KBM-7 (cell line): ENCODE measurements at places on chromosomes 16 and 17.

- no peak for DNase-seq
Observed at GRCh38 chr17:80173126-80173525, 3.3 kb downstream of the CARD14 start.

DNA sequence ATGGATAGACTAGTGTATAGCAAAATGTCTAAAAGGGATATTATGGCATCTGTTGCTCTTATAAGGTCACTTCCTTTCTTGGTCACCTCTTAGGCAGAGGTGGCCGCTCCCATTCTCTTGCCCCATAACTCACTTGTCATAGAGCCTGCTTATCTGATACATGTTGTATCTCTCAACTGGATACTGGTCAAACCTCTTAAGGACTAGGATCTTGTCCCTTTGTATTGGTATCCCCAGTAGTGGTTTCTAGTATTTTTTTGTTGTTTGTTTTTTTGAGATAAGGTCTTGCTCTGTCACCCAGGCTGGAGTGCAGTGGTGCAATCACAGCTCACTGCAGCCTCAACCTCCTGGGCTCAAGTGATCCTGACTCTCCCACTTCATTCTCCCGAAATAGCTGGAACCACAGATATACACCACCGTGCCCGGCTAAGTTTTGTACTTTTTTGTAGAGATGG lies 27.0 kb downstream of the ZSWIM7 start:
- no peak for DNase-seq

- DNase-seq, result no peak
Observed at GRCh38 chr17:49249292-49249794, 18.8 kb upstream of the PHOSPHO1 start.

DNA sequence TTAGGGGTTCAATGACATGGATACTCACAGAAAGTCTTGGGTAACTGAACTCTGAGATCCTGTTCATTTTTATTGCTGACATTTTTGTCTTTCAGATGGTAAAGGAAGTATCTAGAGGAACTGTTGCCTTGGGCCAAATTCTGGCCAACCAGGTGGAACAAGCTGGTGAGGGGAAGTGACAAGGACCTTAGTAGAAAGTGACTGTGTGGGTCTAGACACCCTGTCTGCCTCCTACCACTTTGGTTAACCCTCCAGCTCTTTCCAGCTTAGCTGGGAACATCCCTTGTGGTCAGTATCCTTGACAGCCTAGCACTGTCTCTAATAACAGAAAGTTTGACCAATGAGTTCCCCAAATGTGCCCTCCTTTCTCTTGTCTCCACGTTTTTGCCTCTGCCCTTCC lies 28.8 kb upstream of the PRKCB start:
- peak; percentile 38 for DNase-seq

GRCh38 chr16:50531359-50531758 lies 16.8 kb upstream of the NKD1 start:
- no peak for DNase-seq

- DNase-seq, result no peak
Observed at GRCh38 chr17:66240013-66240412, 10.8 kb upstream of the APOH start.

DNA sequence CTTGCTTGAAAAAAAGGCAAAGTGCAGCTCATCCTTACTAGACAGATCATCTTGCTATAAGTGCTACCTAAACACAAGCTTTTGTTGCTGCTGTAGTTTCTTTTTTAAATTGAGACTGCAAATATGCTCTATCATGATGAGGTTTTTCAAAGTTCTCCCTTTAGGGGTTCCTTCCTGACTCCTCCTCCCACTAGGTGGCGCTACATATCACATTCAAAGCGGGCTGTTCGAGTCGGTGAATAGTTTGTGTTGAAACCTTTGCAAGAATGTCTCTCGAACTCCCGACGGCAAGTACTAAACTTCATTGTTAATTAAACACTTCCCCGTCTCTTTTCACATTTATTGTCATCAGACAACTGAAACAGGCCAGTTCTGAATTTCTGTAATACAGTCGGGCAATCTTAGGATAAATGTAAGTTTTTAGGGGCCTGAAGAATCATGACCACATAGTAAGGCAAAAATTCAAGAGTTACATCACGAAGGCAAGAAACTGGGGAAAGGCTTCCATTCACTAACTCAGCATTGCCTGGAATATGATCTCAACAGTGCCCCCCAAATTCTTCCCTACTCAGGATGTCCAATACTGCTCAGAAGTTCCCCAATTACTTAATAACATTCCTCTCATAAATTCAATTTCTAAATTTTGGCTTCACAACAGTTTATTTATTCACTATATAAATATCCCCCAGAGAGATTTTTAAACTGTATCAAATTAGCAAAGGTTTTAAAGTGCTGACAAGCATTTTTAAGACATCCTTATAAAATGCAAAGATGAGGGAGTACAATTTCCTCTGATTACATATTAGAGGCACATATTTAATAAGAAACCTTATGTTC lies 6.7 kb downstream of the HS3ST3A1 start:
- DNase-seq, result peak; percentile 73

DNA sequence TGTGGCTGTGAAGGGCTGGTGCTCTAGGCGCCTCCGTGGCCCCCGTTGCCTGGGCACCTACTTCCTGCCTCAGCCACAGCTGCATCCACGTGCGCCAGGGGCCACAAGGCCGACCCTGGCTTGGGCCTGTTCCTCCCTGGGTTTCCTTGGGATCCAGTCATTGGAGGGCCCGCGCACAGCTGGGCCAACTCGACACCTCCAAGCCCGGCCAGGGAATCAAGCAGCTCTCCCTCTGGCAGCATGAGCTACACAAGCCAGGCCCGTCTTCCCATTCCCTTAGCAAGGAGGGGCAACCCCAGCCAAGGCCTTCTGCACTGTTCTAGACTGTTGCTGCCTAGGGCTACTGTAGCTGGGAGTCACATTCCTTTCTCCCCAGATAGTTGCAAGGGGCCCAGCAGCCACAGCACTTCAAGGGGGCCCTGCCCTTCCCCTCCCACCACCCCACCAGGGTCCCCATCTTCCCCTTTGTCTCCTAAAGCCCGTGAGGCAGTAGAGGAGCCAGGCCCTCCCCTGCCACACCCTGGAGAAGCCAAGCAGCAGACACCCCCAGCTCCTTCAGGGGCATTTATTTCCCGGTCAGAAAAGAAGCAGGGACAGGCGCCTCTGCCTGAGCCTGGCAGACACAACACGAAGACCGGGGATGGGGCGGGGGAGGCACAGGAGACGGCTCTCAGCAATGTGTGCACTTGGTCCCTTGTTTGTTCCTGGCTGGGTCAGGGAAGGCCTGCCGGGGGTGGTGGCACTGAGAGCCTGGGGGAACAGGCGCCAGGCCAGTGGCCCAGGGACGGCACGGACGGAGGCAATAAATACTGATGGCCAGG lies 3.8 kb downstream of the ARHGDIA start:
- peak; percentile 51 for DNase-seq

- peak; percentile 84 for DNase-seq
Observed at GRCh38 chr17:82863941-82864712, 24.3 kb upstream of the ZNF750 start.

- no peak for DNase-seq
Observed at GRCh38 chr16:8044796-8045195, 545.5 kb downstream of the TMEM114 start.

GRCh38 chr17:18925187-18925586 lies 26.8 kb upstream of the SLC5A10 start:
- no peak for DNase-seq

DNA sequence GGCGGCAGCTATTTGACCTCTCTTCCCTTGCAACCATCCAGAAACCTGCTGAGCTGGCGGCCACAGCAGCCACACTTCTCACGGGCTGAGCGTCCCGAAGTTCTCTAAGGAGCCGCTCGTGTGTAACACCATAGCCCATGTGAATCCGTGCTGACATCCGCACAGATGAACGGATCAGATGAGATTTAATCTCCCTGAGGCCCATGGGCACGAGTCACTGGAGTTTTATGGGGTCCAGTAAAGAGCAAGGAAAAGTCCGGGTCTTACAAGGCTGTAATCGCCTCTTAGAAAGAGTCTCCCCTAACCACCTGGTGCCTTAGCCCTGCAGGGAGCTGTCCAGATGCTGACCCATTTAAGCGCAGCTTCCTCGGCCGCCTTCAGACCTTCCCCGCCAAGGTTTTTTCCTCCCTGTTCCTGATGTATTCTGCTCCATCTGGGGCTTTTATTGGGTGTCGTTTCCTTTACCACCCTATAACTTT lies 5.5 kb upstream of the CACNG5 start:
- DNase-seq, result peak; percentile 50

GRCh38 chr16:51636920-51637769 lies 486.1 kb upstream of the SALL1 start:
- DNase-seq, result no peak

GRCh38 chr16:86396422-86396821 lies 113.9 kb upstream of the FOXF1 start:
- DNase-seq, result no peak

GRCh38 chr16:11994143-11995119 lies 17.9 kb downstream of the SNX29 start:
- peak; percentile 16 for DNase-seq

GRCh38 chr16:72936408-72936807 lies 111.5 kb downstream of the ZFHX3 start:
- DNase-seq, result no peak

DNA sequence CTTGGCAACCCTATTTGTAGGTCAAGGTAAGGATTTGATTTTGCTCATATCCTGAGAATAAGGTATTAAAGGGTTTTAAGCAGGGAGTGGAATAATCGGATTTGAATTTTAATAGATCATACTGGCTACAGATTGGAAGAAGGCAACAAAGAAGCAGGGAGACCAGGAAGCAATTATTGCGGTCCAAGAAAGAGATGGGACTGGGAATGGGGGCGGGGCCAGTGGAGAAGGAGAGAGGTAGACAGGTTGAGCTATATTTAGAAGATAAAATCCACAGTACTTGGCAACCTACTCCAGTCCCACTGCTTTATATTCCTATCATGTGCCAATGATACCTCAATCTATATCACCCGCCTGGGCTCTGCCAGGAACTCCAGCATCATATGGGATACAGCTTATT lies 5.8 kb upstream of the NOL11 start:
- no peak for DNase-seq

DNA sequence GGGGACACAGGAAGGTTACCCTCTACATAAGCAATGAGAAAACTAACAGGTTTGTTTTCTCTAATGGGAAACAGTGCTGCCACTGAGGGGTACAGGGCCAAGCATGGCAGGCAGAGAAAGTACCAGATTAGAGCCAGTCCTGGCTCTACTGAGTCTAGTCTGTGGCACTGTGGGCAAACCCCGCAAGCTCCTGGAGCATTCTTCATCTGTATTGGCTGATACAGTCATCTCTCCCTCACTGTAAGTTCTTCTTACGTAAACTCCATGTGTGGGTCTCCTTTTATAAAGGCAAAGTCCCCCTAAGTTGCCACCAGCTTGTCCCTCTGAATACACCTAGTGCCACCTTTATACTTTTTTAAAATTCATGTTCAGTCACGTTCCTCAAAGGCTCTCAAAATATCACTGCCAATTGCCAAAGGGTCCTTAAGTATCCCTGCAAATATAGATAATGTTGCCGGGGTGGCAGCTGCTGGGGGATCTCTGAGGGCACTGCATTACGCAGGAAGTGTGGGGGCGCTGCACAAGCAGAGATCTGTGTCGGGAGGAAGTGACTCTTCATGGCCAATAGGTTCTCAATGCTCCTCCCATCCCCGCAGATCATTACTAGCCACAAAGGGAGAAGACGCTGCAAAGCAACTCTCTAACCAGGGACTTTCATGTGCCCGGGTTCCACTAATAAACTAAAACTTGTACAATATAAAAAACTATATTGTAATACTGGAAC lies 18.8 kb downstream of the XPO6 start:
- peak; percentile 75 for DNase-seq

DNA sequence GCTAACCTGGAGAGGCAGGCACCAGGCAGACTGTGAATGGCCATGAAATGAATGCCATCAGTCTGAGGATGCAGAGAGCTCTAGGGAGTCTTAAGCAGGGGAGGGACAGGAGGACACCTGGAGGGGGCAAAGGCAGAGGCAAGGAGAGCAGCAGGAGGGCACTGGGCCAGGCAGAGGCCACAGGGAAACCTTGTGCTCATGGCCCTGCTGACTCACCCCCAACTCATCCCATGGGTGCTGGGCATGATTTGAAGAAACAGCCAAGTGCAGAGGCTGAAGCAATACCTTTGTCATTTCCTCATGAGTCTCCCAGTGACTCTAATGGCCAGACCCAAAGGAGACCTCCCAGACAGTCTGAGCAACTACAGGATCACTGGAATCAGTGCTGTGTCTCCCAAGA lies 141.4 kb downstream of the TMEM132E start:
- no peak for DNase-seq

GRCh38 chr16:68350813-68351350 lies 40.1 kb downstream of the PRMT7 start:
- DNase-seq, result no peak

GRCh38 chr16:85905110-85906095 lies 6.4 kb downstream of the IRF8 start:
- no peak for DNase-seq

- DNase-seq, result no peak
Observed at GRCh38 chr16:67773099-67773498, 33.3 kb downstream of the RANBP10 start.

DNA sequence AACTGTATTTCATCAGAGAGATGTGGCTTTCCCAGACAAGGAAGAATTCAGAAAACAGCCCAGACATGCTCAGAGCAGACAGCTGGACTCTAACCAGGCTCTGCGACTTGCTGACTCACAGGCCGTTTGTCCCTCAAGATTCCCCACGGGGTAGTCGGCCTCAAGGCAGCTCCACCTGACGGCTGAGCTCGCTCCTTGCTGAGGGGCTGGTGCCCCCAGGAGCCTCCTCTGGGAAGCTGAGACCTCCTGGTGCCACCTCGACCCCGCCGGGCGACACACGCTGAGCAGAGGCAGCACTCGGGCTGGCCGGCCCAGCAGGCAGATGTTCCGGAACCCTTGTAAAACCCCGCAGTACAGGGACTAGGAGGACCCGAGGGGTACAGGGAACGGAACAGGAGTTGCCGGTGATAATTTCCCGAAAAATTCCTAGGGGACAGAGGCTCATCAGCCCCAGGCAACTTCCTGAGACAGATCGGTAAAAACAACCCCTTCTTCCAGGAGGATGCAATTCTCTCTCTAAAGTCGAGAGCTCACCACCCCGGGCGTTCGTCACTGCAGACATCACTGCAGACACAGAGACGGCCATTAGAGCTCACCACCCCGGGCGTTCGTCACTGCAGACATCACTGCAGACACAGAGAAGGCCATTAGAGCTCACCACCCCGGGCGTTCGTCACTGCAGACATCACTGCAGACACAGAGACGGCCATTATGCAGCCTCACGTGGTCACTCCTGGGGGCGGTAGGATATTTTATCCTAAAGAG lies 19.9 kb downstream of the RPH3AL start:
- no peak for DNase-seq

DNA sequence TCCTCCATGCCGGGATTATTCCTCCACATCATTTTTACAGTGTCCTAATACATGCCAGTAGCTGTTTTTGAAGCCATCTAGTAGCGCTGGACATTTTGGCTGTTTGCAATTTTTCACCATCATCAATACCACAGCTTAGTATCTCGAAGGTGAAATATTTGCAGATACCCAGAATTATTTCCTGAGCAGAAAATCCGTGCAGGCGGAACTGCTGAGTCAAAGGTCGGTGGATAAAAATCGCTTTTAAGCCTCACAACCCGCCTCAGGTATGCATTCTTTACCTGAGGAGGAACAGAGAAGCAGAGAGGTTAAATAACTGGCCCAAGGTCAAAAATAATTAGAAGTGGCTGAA lies 584 bp upstream of the TNRC6A start:
- no peak for DNase-seq

GRCh38 chr16:12362482-12363458 lies 386.2 kb downstream of the SNX29 start:
- no peak for DNase-seq

GRCh38 chr17:73476890-73477350 lies 165.1 kb upstream of the CDC42EP4 start:
- DNase-seq, result no peak
